ENCODE measurements at places on chromosomes 12 and 14.

GRCh38 chr12:117037289-117038022, 61.8 kb downstream of the TESC start:
- no peak for DNase-seq

- no peak for DNase-seq
These were observed 44.4 kb downstream of the PRKCH start for GRCh38 chr14:61365667-61366212.

DNA sequence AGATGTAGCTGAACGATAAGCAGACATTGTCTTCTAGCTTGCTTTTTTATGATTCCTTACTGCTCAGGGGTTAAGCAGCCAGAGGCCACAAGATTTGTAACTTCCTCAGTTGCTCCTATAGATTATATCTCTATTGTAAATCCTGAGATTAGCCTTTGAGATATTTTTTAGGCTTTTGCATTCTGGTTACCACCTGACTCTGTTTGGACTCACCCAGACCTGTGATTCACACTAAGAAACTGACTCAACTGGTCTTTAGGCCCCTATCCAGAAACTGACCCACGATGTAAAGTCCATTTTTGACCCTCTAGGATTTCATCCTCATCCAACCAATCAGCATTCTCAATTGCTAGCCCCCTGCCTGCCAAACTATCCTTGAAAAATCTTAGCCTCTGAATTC, 194.4 kb downstream of the RASSF9 start:
- no peak for DNase-seq

GRCh38 chr14:97268097-97268496, 470.9 kb downstream of the VRK1 start:
- DNase-seq, result no peak

DNA sequence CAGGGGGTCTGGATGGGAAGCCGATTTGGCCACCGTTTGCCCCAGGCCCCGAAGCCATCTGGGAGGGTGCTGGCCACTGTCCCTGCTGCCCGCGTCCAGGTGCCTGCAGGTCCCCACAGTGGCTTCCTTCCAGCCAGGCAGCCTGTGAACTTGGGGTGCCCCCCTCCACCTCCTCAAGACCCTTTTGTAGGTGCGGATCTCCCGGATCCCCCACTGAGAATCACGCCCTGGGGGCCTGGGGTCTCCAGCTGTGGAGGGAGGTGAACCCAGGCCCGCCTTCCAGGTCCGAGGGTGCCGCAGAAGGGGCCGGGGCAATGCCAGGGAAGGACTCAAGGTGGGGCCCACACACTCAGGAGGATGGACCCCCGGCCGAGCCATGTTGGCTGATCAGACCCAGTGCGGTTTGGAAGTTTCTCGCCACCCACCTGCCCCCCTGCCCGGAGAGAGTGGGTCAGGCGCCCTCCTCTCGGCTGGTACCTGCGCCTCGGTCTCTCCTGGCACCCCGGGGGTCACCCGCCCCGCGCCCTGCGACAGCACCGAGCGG, 1.7 kb downstream of the MMP17 start:
- no peak for DNase-seq

GRCh38 chr14:105503935-105504692, 13.1 kb downstream of the TEDC1 start:
- no peak for DNase-seq

GRCh38 chr12:51937926-51938325, 13.6 kb upstream of the ACVR1B start:
- DNase-seq, result no peak

- DNase-seq, result no peak
These were observed 14.2 kb upstream of the ANKRD9 start for GRCh38 chr14:102523569-102524450.

- DNase-seq, result no peak
These were observed 272.6 kb downstream of the FOXG1 start for GRCh38 chr14:29039171-29039570.

GRCh38 chr14:94677213-94677612, 65.0 kb downstream of the SERPINA3 start:
- DNase-seq, result no peak

DNA sequence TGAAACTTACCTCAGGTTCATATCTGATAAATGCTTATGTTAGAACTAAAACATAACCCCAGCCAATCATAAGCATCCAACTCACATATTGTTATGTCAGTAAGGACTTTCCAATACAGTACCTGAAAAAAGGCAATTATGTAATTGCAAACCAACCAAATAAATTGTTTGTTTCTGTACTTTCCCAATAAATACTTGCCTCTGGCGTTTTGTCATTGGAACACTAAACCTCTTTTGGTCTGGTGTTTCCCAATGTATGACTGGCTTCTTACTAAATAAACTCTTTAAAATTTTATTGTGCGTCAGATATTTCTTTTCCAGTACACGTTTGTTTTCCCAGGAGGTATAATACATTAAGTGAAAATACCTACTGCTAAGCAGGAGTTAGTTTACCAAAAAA, 6.7 kb upstream of the PTPRB start:
- DNase-seq, result no peak

DNA sequence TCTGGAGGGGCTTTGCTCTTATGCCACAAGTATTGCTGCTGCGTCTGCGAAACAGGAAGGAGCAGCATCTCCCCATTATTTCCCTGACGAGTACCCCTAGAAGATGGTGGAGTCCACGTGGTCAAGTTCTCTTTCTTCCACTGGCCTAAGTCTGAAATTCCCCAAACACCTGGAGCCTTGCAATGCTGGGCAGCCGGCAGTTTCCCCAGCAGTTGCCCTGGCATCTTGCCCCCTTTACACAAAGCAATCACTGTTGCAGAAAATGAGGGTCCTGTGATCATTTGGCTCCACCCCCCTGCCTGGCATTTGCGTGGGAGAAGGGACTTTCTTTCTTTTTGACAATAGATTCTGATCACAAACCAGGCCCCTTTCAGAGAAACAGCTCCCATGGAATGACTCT, 56.9 kb downstream of the FOS start:
- DNase-seq, result no peak

DNA sequence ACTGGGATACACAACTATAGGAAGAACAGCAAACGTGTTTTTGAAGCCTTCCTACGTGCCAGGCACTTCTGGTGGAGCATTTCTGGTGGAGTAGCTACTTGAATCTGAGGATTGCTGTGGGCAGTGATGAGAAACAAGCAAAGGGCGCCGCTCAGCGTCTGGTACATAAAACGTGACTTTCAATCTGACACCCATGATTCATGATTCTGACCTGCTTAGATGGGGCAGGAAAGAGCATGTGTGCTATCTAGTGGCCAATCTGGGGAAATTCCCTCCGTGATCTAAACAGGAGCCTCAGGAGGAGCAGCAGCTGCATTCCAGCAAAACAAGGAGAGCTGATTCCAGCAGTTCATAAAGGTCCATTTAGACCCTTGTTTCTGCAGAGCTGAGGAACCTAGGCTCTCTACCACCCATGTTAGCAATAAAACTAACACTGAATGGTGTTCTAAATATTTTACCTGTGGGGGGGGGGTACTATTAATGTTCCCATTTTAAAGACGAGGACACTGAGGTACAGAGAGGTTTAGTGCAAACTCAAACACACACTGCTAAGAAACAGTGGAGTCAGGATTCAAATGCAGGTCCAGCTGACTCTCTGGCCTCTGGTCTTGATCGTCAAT, 37.8 kb downstream of the PAH start:
- no peak for DNase-seq

DNA sequence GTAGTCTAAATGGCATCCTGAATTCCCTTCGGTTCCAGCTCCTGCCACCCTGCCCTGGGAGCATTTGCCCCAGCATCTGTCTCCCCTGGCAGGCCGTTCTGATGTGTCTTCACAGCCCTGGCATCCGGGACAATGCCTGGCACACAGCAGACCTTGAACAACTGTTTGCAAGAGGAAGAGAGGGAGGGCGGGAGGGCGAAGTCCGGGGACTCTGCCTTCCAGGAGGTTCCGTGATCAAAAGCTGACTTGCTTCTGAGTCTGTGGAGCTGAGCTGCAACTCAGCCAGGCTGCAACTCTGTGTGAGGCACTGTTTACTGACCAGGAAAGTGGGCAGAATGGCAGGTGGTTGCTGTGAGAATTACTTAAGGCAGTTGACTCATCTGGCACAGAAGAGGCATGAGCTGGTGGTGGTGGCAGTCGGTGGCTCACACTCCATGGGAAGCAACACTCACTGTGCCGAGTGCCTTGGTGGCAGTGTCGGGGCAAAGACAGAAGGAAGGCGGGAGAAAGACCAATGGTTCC, 61.1 kb upstream of the DLK1 start:
- no peak for DNase-seq

GRCh38 chr12:47547077-47547476, 158.8 kb downstream of the RPAP3 start:
- DNase-seq, result no peak

- no peak for DNase-seq
These were observed 341.0 kb upstream of the RGS6 start for GRCh38 chr14:71591231-71591630.

Data from activated effector memory CD4-positive, alpha-beta T cell treated with Interleukin-2 at 50 U/mL for 16 hours (primary cell).